Kidney epithelial cell (primary cell): ENCODE measurements at places on chromosomes 13 and 19. TPM values are rescaled to one million over a fixed set of nuclear protein-coding genes. Genes with fewer than 3 reads are reported as not detected.
A peak's percentile ranks its signal among the peaks of the same experiment; 100 is the strongest.

ARGLU1 gene
- 50.1 and 58.4 TPM in 2 replicates for total RNA-seq

NCR1 gene
- not detected in 2 replicates for total RNA-seq

HSH2D gene
- 0.46 and 1.8 TPM in 2 replicates for total RNA-seq

DNA sequence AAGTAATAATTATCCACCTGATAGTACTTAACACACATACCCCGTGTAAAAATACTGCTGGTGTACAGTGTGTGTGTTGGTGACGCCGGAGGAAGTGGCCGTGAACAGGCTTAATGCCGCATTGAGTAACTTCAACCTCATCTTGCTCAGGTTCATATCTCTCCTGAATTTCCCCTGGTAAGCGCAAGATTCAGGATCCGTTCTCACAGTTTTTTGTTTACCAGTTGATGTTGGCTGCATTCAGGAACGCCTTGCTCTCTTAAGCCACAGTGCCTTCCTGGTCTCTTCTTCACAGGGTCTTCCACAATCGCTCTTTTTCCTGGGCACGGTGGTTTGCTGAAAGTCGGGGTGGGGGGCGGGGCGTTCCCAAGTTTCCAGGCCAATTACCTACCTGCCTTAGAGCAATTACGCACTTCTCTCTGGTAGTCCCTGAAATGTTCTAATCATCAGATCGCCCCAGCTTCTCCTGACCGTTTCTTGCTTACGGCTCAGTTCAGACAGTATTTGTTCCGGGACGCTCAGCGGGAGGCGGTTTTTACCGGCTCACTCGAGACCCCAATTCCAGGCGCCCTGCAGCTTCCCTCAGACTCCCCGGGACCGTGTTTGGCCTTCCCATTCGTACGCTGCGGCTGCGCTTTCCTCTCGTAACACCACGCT, 706 bp upstream of the DNAJC3 start:
- no peak for DNase-seq

GRCh38 chr13:42860485-42860884, 79.1 kb downstream of the FAM216B start:
- no peak for DNase-seq

GRCh38 chr19:43592800-43593350, 3.1 kb downstream of the IRGQ start:
- no peak for DNase-seq

GRCh38 chr13:28623782-28624706, 34.9 kb upstream of the POMP start:
- no peak for DNase-seq

DNA sequence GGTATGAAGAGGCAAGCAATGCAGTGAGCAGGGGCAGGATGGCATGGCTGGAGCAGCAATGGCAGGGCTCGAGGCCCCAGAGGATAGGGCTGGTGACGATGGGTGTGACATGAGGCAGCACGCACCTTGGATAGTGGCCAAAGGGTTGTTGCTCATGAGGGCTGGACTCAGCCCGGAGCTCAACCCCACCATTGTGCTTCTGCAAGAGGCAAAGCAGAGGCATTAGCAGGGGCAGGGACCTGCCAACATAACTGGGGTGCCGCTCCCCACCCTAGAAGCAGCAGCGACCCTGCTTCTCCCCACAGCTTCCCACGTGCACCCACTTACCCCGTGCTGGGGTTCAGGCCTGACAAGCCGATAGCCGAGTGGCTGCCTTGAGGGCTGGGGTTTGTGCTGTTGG, 15.8 kb downstream of the ZNF574 start:
- no peak for DNase-seq

DNA sequence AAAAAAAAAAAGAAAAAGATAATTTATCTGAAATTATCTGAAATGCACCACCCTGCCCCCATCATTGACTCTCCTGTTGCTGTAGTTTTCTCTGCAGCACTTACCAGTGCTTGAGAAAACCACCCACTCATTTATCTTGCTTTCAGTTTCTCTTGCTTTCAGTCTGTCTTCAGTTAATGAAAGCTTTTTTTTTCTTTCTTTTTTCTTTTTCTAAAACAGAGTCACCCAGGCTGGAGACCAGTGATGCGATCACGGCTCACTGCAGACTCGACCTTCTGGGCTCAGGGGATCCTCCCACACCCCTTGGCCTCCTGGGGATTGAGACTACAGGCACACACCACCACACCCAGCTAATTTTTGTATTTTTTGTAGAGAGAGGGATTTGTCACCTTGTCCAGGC, 4.3 kb upstream of the ACP5 start:
- DNase-seq, result no peak

GRCh38 chr13:71460211-71460610, 406.8 kb downstream of the DACH1 start:
- no peak for DNase-seq

GRCh38 chr19:24002256-24002945, 84.6 kb upstream of the ZNF254 start:
- no peak for DNase-seq

GRCh38 chr13:106701771-106702341, 133.9 kb upstream of the ARGLU1 start:
- no peak for DNase-seq

DNA sequence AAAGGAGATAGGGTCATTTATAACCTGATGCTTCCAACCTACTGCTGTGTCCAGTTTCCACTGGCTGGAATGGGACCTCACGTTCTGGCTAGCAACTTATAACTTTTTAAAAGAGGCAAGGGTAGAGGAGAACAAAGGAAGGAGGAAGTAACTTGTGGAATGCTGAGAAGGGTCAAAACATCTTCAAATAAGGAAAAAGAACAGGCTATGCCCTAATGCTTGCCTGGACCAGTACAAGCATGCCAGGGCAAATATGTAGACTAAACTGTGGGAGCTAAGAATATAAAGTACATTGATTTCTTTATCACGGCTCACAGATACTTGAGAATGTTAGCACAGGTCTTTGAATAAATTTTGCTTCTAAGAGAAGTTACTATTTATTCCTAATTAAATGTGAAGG, 1.5 kb upstream of the ZNF561 start:
- DNase-seq, result no peak

DNA sequence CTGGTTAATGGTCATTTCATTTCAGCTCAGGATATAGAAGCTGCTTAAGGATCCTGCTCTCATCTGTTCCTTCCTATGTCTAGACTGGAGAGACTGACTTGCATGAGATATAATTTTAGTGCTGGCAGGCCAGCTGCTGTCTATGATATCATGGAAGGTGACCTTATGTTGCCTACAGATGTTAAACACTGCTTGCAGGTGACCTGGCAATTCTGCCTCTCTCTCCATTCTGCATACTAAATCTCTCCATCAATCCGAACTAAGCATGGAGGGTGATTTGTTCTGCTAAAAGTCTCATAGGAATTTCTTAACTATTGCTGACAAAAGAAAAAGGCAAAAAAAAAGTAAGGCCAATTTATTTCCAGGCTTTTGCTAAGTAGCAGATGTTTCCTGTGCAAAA, 81.0 kb downstream of the CCNA1 start:
- DNase-seq, result no peak

DNA sequence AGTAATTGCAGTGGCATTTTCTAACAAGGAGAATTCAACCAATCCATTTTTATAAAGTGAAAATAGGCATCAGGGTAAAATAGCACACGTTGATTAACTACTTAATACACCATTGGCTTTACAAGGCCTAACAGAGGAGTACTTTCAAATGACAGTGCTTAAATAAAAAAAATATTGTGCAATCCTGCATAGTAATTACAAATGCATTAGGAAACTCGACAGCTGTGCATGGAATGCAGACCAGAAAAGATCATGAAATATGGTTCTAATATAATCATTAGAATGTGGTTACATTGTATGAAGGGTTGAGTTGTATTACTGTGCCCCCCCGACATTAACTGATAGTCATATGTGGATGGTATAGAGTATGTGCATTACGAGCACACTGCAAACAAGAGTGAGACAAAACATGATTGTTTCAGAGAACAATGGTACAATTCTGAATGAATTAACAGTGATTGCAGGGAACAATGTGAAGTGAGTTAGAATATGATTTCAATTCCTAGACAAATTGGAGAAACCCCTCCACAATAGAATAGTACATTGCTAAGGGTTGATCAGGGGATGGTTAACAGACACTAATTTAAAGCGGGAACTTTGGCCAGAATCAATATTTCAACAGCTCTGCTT, 270.6 kb downstream of the GPC5 start:
- DNase-seq, result no peak

GRCh38 chr13:50626101-50626547, 217.4 kb downstream of the DLEU7 start:
- peak; percentile 18 for DNase-seq

GRCh38 chr19:15365264-15365663, 14.3 kb downstream of the AKAP8 start:
- no peak for DNase-seq

GRCh38 chr13:50126993-50127725, 111.9 kb downstream of the KCNRG start:
- DNase-seq, result no peak

DNA sequence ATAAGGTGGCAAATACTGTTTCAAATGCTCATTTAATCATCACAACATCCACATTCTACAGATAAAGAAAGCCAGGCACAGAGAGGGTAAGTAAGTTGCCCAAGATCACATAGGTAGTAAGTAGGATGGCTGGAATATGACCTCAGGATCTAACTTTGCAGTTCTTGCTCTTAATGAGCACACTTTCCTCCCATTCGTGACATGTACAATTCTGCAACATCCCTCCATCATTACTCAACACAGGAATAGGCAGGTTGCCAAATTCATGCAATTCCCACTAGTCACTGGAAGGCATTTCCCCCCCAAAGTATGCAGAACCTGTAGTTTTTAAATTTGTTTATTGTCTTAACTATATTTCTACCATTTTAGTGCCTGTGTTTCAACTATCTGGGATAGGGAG, 109.2 kb downstream of the OLFM4 start:
- DNase-seq, result no peak

GRCh38 chr13:49569993-49570689, 15.2 kb downstream of the RCBTB1 start:
- no peak for DNase-seq
